ENCODE measurements at places on chromosomes 4 and X.

GRCh38 chr4:89837385-89837992, 528 bp upstream of the SNCA start:
- no peak for DNase-seq

- no peak for DNase-seq
Observed at GRCh38 chrX:29518100-29518499, 697.3 kb upstream of the MAGEB2 start.

- DNase-seq: no peak
Observed at GRCh38 chr4:26819026-26819425, 41.6 kb upstream of the STIM2 start.

GRCh38 chr4:184459413-184459812, 14.9 kb downstream of the IRF2 start:
- no peak for DNase-seq

GRCh38 chr4:165199722-165200121, 7.6 kb upstream of the KLHL2 start:
- no peak for DNase-seq

DNA sequence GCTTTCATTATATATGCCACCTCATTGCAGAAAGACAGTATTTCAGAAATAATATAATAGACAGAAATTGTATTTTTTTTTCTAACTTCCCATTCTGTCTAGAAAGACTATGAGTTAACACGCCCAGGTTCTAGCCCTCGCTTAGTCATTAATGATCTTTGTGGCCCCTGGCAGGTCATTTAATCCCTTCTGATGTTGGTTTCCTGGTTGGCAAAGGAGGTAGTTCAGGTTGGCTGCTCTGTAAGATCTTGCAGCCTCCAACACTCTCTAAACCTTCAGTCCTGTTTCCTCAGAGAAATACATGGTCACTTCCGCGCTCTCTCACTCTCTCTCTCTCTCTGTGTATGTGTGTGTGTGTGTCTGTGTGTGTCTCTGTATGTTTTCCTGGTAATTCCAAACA, 156.3 kb upstream of the NOCT start:
- no peak for DNase-seq

DNA sequence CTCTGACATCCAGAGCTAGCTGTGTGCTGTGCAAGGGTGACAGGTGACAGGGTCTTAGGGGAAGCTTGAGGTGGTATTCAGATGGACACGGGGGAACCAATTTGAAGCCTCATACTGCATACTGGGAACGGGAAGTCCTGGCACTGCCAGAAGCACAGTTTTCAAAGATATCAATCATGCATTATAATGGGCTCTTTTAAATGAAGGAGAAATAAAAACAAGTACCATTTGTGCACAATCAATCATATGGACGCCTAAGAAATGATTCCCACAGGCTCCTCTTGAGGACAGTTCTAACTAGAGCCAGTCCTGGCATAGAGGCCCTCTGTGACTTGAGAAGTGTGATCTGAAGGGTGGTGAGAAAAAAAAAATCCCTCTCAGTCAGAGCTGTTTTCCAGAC, 50.9 kb downstream of the TSC22D3 start:
- DNase-seq: no peak

GRCh38 chr4:21960793-21961192, 12.2 kb upstream of the KCNIP4 start:
- no peak for DNase-seq

DNA sequence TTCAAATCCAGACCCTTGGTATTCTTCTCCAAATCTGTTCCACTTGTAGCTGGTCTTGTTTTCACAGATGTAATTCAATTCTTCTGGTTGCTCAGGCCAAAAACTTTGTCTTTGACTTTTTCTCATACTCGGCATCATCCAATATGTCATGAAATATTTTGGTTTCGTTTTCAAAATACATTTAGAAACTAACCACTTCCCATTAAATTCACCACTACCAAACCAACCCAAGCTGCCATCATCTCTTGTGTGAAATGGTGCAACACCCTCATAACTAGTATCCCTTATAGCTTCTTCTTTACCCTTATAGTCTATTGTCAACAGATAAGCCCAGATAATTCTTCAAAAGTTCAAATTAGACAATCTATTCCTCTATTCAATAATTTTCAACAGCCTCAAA, 192.1 kb downstream of the PRR32 start:
- no peak for DNase-seq
